Colonic mucosa (tissue), 4 donors: ENCODE measurements at places on chromosomes 5 and 9.

DNA sequence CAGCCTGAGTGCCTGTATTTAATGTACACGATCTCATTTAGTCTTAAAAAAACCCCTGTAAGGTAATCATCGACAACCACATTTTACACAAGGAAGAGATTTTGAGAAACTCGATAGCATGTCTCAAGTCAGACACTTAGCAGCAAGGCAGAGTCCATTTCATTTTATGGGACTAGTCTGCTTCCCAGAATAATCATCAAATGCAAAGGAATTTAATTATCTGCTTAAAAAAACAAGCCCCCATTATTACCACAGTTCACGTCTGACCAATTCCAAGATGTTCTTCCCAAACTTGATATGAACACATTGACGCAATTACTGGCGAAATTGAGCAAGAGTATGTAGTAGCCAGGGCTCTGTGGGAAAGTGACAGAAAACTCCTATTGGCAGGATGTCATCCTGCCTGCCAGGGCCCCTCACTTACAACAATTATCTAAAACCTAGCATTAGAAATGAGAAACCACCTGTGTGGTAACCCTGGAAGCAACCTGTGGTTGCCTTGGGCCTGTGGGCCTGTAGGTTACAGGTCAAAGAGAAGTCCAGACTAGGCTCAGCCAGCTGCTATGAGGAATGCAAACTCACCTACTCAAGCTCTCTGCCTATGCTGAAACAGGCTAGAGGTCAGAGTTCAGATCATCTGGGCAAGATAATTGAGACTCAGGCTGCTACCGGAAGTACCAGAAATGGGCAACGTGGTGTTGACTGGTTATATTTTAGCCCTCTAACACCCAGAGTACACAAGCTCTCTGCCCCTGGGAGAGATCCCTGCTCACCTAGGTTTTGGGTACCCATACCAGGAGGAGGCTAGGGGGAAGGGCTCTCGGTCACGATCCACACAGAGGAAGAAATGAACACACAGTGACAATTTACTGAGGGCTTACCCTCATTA lies 1.6 kb downstream of the B4GALT1 start:
- DNase-seq, result peak; percentile 83

DNA sequence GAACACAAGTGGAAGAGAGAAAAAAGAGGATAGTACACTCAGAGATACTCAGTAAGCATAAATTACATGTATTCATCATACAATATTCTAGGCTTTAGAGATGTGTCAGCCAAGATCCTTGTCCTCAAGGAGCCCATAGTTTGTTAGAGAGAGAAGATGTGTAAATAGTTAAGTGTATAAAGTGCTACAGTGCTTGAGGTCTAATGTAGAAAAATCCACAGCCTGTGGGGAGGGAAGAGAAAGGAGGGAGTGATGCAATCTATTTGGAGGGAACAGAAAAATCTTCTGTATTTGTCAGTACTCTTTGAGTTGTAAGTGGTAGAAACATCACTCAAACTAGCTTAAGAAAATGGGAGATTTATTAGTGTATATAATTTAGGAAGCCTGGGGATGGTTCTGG lies 81.9 kb downstream of the PALM2AKAP2 start:
- no peak for DNase-seq

DNA sequence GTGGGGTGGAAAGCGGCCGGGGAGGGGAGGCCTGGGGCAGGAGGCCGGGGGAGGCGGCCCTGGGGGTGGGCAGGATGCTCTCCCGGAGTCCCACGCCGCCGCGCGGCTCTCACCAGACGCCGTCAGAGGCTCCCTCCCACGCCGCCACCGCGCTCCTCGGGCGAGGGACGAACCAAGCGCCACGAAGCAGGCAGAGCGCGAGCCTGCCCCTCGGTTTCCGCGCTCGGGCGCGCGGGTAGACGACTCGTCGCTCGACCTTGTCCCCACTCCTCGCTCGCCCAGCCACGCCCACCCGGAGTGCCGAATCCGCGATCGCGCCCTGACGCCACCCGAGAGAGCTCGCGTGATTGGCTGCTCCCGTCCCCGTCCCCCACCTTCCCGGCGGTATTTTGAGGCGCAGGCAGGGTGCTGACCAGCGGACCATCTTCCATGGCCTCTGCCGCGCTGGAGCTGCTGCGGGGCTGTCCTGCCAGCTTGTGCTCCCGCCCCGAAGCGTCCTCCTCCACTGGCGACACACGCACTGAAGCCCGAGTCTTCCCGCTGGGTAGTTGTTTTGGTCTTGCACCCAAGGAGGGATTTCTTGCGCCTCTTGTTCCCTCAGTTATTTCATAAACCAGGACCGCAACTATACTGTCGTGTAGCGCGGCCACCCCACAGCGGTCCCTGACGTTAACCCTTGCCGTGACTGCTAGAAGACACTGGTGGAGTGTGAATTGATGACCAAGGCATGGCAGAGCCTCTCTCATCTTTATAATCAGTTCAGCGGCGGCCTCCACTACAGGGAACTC lies at the start of gene GNE:
Gene GNE, minus strand, starts transcription at position 241 of the 788 bp plus-strand sequence. CDS start 9,093 bp downstream, outside the sequence.
- DNase-seq, result peak; percentile 98

GRCh38 chr9:88748566-88749261 lies 213.7 kb downstream of the NXNL2 start:
- DNase-seq, result no peak

DNA sequence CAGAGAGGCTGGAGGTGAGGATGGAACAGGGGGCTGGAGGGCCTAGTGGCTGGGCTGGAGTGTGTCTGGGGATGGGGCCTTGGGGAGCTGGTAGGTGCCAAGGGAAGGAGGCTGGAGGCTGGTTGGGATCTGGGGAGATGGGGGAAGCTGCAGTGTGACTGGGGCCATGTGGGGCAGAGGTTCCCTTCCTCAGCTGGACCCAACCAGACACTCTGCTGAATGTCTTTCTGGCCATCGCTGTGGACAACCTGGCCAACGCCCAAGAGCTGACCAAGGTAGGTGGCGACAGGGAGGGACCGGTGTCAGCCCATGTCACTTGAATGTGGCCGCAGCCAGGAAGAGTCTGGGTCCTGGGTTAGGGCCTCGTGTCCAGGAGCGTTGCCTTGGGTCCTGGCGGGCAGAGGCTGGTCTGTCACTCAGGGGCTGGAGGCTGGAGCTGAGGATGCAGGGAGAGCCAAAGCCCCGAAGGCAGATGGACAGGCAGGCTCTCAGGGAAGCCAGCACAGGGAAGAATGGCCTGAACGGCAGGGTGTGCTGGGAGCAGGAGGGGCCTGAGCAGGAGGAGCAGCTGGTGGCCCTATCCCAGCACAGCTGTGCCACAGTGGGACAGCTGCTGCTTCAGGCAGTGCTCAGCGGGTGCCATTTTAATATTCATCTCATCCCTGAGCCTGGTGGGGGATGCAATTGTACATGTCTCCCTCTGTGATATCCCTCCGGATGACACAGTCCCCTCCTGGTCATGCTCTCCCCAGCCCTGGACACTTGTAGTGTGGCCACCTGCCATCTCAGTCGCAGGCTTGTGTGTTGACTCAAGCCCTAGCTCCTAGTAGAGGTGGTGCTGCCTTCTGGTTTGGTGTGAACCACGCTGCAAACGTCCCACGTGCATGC lies 132.5 kb downstream of the CACNA1B start:
- no peak for DNase-seq

DNA sequence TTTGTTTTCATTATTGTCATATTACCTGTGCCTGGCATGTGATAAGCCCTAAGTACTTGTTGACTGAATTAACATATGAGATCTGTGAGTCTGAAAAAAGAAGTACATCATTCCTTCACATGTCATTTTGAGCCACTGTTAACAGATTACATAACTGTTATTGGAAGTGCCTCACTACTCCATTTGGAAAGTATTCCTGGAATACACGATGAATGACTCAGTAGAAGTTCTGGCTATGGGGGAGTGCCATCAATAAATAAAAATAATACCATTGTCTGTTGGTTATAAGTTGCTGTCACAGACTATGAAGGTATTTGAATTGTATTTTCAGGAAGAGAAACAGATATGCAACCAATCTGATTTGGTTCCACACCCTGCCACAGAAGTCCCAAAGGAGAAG lies 12.9 kb downstream of the NIPSNAP3B start:
- no peak for DNase-seq

GRCh38 chr9:109139851-109140250 lies 20.1 kb upstream of the TMEM245 start:
- no peak for DNase-seq
